ENCODE measurements at places on chromosomes 2 and 18.

DNA sequence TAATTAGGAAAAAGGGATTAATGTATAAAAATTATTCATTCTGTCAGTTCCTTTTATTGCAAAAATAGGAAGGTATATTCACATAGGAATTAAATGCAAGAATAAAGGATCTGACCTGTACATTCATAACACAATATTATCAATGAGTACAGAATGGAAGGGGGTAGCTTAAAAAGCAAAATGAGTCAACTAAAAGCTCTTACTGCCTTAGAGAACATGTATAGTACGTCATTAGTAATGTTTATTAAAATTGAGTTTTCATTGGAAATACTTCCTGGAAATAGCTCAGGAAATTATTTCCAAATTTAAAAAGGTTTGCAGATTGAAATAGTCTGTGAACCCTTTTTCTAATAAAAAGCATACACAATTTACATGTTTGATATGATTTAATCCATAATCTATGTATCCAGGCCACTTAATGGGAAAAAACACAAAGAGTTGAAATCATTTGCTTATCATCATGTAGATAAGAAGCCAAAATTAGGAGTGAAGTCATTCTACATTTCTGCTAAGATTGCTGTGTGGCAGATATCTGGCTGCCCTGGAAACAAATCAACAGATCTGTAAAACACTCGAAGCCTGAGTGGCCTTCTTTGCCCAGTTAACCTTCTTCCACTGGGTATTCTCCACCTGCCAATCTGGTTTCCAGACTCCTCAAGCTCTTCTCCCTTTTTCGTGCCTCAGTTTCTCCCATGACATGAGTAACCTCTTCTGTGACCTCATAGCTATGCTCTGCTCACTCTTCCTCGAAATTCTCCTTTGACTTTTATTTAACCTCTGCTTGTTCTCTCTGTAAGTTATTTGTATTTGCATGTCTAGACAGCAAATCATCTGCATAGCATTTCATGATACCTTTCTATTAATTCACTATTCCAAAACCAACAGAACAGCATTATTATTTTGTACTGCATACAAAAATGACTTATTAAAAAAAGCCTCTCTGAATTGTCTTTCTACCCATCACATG, 181.2 kb upstream of the REV1 start:
- no peak for DNase-seq

DNA sequence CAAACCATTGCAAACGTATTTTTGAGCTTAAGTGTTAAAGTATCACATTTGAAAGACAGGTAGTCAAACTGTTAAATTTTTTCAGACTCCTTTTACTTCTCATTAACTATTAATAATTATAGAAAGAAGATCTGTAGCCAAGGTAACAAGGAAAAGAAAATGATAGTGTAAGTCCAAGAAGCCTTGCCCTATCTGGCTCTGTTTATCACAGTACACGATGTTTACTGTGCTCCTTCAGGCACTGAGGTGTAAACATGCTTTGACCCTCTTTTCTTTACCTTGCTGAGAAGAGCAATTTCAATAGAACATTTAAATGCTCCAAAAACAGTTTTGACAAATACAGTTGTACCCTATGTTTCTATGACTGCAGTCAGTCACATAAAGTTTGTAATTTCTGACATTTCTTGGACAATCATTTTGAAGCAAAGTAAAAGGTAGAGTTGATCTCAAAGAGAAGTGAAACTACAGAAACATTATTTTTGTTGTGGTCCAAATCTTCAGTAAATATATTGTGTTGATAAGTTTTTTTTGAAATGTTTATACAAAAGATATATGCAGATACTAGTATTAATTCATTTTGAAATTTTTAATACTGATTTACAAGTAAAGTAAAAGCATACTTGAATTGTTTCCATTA, 152.6 kb upstream of the KYNU start:
- DNase-seq: no peak

GRCh38 chr2:71876542-71877451, 270.9 kb downstream of the CYP26B1 start:
- no peak for DNase-seq

DNA sequence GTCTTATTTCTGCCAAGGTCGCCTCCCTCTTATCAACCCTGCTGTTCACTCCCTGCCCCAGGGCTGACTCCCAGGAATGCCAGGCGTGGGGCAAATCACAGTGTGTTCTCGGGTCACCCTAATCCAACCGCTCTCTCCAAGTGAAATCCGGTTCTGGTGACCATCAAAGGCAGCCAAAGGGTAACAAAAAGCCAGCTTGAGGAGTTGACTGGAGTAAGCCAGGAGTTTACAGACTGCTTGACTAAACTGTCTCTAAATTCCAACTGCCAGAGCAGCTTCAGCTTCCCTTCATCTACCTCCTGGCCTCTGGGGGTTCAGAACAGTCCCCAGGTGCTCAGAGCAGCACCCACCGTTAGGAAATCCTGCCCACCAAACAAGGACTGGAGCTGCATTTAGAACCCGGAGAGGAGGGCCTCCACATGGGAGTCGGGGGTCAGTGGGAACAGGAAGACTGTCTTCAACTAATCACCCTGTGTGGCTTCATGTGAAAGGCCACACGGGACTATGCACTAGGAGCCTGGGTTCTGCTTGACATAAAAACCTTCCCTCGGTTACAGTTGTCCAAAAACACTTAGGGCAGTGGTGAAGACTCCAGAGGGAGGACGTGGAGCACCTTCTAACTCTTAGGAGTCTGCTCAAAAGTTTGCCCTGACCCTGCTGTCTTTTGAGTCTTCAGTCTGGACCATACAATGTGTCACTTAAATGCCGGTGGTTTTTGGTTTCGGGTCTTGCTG, 24.2 kb upstream of the MCFD2 start:
- no peak for DNase-seq

DNA sequence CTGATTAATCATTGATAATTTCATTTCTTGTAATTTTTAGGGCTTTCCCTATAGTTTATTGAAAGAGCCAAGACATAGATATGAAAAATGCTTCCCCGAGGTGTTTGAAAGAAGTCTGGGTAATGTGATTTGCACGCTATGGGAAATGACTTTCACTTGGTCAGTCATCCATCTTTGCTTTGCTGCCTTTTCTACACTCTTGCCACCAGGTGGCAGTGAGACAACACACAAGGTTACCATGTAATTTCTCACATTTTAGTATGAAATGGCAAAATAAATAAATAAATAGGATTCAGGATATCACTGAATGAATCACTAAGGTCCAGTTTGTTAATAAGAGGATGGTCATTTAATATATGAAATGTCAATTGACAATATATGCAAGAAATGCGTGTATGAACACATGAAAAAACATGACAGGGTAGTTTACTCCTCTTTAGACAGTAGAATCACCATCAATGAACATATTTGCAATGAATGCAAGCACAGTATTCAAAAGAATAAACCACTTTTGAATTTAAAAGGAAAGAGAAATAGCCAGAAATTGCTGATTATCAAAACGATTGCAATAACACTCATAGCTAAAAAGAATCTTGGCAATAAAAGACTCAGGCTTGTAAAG, 52.2 kb upstream of the KCNH7 start:
- peak; percentile 42 for DNase-seq

DNA sequence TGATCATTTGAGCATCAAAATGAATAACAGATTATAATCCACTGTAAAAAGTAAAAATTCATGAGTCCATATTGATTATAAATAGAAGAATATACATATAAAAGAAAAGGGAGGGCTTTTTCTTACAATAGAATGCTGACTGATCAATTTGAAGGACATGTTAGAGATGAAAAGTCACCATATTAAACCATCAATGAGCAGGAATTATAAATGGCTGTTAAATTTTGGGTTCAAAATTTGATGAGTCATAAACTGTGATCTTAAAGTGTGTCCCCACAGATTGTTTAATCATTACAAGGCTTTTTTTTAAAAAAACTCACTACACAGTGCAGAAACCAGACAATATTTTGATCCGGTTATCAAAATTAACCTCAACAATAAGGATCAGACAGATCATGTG, 434.5 kb downstream of the BCL11A start:
- no peak for DNase-seq

- no peak for DNase-seq
Measured at GRCh38 chr2:62992561-62992960, 58.1 kb upstream of the OTX1 start.

GRCh38 chr2:223096235-223096970, 44.4 kb downstream of the KCNE4 start:
- DNase-seq: no peak

DNA sequence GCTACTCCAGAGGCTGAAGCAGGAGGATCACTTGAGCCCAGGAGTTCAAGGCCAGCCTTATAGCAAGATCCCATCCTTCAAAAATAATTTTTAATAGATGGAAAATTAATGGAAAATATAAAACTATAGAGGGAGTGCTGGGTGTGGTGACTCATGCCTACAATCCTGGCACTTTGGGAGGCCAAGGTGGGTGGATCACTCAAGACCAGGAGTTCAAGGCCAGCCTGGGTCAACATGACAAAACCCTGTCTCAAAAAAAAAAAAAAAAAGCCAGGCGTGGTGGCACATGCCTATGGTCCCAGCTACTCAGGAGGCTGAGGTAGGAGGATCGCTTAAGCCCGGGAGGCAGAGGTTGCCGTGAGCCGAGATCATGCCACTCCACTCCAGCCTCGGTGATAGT, 48.0 kb downstream of the AP1S3 start:
- no peak for DNase-seq

GRCh38 chr2:46082531-46083485, 214.4 kb upstream of the EPAS1 start:
- DNase-seq: no peak

GRCh38 chr2:152566728-152567069, 150.6 kb downstream of the PRPF40A start:
- no peak for DNase-seq

DNA sequence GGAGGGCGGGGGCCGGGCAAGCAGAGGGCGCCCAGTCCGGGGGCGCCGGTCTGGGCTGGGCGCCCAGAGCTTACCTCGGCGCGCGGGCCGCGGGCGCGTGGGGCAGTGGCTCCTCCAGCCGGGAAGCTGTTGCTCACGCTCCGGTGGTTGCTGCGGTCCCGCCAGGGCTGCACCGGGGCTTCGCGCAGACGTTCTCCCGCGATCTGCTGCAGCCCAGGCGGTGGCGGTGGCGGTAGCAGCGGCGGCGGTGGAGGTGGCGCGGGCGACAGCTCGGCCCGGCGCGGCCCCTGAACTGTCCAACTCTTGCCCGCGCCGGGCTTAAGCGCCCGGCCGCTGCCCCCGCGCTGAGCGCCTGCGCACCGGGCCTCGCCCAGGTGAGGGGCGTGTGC, 391 bp downstream of the ZNF385B start:
- DNase-seq: no peak

DNA sequence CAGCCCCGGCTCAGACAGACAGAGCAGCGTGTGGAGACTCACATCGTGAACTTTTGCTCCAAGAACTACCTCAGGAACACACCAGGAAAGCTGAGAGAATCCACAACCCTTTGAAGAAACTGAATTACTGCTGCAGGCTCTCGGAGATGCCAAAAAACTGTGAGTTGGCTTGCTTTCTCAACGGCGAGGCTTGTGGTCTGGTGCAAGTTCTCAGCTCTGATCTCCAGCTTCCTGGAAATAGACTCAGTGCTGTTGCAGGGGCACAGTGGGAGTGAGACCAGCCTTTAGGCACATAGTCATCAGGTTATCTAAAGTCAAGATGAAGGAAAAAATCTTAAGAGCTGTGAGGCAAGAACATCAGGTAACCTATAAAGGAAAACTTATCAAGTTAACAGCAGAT, 273.7 kb upstream of the LRATD1 start:
- no peak for DNase-seq

GRCh38 chr2:179574061-179574519, 287.3 kb downstream of the ZNF385B start:
- no peak for DNase-seq
